Astrocyte of the hippocampus (primary cell): ENCODE measurements at places on chromosomes 2 and 18.

DNA sequence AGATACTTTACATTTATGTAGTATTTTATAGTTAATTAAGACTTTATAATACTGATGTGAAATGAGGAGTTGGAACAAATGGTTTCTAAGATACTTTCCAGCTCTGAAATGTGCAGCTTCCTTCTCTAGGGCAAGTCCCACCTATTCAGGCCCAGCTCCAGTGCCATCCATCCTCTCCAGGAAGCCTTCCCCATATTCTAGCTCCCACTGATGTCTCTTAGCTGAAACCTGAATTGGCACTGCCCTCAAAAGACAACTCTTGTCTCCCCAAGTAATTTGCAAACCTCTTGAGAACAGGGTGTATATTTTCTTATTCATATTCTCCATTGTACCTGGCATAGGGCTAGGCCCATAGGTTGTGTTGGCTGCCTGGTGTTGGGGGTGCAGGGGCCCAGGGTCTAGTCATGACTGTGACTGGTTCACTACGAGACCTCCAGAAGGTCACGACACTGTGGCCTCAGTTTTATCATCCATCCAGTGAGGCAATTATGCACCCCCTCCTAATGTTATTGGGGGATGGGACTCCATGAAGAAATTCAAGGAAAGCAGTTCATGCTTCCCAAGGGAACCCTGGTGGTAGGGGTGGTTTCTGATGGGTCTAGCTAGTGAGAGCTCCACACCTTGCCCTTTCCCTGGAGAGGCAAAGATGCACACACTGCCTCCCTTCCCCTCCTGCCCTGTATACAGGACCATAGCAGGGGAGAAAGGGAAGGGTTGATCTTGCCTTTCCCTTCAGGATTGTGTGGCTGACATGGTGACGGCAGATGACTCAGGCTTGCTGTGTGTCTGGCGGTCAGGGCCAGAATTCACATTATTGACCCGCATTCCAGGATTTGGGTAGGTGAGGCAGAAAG, 2.8 kb downstream of the WDR54 start:
- peak; percentile 30 for DNase-seq

DNA sequence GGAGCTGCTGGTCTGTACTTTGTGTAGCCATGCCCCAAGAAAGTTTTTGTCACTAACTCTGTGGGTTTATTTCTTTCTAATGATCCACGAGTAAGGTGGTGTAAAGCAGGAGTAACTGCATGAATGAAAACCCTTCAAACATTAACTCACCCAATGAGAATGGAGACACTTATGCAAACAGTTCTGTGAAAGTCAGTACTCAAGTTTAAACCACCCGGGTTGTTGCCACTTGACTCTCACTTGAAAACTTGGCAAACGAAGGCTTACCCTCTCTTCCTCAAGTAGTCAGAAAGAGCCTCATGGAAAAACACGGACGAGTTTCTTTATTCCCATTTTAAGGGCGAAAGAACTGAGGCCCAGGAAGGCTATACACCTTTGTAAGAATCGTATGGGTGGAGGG, 117.5 kb downstream of the MMADHC start:
- no peak for DNase-seq

DNA sequence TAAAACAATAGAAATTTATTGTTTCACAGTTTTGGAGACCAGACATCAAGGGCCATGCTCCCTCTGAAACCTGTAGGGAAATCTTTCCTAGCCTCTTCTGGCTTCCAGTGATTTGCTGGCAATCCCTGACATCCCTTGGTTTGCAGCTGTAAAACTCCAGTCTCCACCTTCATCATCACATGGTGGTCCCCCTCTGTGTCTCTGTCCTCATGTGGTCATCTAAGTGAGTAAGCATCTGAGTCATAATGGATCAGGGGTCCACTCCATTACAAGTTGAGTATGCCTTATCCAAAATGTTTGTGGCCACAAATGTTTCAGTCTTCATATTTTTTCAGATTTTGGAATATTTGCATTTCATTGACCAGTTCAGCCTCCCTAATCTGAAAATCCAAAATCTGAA, 5.6 kb upstream of the SGPP2 start:
- no peak for DNase-seq

DNA sequence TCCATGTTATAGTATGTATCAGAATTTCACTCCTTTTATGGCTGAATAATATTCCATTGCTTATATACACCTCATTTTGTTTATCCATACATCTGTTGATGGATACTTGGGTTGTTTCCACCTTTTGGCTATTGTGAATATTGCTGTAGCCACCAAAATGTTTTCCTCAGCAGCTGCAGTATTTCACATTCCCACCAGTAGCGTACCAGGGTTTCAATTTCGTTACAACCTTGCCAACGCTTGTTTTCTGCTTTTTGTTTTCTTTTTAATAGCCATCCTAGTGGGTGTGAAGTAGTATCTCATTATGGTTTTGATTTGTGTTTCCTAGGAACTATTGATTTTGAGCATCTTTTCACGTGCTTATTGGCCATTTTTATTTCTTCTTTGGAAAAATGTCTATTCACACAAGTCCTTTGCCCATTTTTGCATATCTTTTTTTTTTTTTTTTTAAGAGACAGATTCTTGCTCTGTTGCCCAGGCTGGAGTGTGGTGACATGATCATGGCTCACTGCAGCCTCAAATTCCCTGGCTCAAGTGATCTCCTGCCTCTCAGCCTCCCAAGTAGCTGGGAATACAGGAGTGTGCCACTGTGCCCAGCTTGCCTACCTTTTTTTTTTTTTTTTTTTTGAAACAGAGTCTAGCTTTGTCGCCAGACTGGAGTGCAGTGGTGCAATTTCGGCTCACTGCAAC, 14.2 kb downstream of the UBXN2A start:
- DNase-seq, result peak; percentile 4

GRCh38 chr18:7566567-7567473, at the start of gene PTPRM:
PTPRM (plus strand) TSS chr18:7567316; CDS start chr18:7567819, 503 bp downstream.
- peak; percentile 96 for DNase-seq

- DNase-seq, result no peak
Observed at GRCh38 chr18:69813559-69813958, 134.1 kb downstream of the CD226 start.
